ENCODE measurements at places on chromosomes 1 and 21.
A peak's percentile ranks its signal among the peaks of the same experiment; 100 is the strongest.

DNA sequence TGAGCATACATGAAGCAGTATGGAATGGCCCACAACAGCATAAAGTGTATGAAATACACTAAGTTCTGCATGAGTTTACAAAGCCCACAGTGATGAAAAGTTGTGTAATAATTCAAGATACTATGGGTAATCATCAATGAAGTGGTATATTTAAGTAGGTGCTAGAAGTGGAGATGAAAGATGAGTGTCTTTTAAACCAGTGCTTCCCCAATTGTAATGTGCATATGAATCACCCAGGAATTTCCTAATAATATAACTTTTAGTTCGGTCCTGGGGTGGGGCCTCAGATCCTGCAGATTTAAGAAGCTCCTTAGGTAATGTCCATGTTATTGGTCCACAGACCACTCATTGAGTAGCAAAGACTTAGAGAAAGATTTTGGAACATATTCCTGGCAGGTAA, 184.9 kb downstream of the DUSP10 start:
- DNase-seq = no peak

GRCh38 chr1:102186536-102186935, 189.8 kb upstream of the OLFM3 start:
- no peak for DNase-seq

DNA sequence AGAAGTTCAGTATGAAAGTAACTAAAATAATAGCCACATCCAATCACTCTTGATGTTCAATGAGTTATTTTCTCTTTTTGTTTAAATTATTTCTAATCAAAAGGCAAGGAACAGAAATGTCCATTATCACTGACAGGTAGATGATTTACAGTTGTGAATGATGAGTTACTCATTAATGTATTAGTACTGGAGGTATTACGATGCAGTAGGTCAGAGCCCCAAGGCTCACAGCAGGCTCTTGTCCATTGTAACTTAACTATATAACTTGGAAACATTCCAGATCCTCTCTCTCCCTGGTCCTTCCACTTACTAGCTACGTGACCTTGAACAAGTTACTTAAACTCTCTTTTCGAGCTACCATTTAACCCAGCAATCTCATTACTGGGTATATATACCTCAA, 39.5 kb downstream of the CRB1 start:
- no peak for DNase-seq

DNA sequence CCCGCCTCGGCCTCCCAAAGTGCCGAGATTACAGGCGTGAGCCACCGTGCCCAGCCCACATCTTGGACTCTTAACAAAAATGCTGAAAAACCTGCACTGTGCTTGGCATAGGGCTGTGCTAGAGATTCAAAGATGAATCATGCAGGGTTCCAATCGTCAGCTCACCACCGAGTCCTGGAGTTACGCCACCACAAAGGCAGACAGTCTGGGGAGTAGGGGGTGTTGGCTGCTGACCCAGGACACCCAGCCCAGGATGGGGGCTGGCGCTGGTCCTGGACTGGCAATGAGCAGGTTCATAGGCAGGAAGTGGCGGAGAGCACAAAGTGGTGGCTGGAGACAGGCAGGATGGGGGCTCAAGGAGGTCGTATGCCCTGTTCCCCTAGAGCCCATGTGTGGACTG, 16.0 kb downstream of the PSRC1 start:
- no peak for DNase-seq

DNA sequence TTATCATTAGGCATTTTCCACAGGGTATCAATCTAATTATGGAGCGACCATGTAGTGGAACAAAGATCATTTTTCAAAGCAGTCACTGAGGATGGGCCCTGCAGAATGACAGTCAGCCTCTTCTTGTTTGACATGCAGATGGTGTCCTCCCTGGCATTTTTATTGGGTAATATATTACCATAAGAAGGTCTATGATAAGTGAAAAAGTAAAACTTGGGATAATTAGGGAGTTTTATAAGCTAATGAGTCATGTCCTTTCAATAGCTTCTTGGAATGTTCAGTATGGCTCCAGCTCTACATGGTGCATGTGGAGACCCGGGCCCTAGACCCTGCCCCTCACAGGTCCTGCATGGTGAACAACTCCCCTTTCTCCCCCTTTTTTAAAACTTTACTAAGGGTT, 232.2 kb upstream of the COA6 start:
- no peak for DNase-seq

DNA sequence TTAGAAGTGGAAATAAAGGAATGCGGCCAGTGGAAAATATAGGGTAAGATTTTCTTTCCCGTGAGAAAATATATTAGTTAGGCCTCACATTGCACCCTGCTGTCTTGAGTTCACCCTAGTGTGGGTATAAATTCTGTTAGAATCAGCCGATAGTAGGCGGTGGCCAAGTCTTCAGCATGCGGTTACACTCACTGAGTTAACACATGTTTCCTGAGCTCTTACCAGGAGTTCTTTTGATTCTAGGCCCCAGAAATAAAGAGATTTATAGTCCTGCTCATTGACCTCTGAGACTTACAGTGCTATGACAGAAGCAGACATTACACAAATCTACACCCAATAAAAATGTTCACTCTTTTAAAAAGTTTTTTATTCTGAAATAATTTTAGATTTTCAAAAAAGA, 279.3 kb upstream of the LRRC7 start:
- no peak for DNase-seq

GRCh38 chr1:62382658-62382955, 54.2 kb upstream of the USP1 start:
- DNase-seq = no peak

DNA sequence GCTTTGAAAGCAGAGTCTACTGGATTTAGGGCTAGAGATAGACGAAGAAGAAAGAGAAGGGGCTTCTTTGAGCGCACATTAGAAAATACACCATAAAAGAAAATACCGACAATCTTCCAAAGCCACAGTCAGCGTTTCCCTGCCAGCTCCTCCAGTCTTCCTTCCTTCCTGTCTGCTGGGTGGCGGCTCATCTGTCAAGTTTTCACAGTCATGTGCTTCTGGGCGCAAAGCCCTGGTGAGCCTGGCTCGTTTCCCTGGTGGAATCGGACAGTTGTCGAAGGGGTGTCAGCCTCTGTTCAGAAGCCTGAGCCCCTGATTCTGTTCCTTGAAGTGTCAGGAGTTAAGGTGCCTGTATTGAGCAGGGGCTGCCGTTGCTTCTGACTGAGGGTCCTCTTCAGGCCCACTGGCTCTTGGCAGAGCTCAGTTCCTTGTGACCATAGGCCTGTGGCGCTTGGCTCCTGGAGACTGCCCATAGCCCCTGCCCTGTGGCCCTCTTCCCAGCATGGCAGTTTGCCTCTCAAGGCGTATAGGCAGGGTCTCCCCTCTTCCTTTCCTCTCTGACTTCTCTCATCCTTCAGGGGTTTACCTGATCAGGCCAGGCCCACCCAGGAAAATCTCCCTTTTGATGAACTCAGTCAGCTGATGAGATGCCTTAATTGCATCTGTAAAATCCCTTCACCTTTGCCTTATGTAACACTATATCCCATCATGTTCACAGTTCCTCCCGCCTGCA, 58.6 kb downstream of the ADARB1 start:
- no peak for DNase-seq

- no peak for DNase-seq
These were observed 4.7 kb upstream of the SYNJ1 start for GRCh38 chr21:32732544-32732943.

DNA sequence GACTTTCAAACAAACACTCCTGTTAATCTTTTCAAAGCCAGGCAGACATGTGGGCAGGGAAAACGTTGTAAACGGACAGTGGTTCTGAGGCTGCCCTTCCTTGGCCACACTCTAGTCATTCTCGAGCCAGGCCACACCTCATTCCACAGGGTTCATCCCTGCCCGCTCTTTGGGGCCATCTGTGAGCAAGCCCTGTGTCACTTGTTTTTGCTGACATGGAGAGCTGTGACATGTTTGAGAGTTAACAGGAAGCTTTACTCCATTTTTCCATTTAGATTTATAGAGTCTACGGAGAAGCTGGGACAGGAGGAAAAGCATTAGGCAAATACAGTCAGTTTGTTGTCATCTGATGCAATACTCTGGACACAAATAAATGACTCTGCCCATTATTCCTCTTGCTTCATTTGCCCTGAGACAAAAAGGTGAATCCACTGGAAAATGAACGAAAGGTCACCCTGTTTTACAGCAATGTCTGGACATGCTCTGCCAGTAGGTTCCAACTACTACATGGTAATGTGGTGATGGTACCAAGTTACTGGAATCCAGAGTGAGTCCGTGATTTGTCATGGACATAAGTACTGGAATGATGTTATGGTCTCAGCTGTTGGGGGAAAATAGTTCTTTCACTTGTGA, 126.9 kb downstream of the CLIC6 start:
- peak; percentile 63 for DNase-seq

DNA sequence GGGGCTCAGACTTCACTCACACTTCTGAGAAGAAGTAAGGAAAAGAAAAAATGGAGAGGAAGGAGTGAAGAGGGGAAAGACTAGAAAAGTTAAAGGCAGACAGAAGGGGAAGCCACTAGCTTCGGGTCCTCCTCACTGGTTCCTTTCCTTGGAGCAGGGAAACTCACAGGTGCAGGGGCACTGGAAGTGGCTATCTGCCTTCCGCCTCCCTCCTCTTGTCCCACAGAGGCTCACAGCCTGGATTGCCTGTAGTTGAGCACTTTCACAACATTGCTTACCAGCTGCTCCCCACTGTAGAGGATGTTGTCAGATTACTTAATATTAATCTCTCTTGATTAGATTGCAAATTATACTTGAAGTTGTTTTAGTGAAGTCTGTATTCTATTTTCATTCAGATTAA, 21.6 kb upstream of the ABCA4 start:
- no peak for DNase-seq

- no peak for DNase-seq
These were observed 94.2 kb downstream of the ARHGEF10L start for GRCh38 chr1:17633654-17634053.

- no peak for DNase-seq
These were observed 3.1 kb downstream of the USP48 start for GRCh38 chr1:21779613-21780521.

DNA sequence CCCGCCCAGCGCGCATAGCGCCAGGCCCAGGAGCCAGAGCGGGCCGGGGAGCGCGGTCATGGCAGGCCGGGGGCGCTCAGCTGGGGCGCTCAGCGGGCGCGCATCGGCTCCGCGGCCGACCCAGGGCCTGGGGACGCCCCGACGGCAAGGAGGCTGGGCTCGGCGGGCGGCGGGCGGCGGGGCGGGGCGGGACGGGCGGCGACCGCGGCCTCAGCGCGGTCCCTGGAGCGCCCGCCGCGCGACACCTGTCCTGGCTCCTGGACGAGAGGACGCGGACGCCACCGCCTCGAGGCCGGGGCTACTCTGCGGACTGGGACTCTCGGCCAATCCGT, 273 bp downstream of the BMP8B start:
- DNase-seq = no peak

GRCh38 chr1:36408479-36408878, 10.8 kb upstream of the LSM10 start:
- DNase-seq = no peak

DNA sequence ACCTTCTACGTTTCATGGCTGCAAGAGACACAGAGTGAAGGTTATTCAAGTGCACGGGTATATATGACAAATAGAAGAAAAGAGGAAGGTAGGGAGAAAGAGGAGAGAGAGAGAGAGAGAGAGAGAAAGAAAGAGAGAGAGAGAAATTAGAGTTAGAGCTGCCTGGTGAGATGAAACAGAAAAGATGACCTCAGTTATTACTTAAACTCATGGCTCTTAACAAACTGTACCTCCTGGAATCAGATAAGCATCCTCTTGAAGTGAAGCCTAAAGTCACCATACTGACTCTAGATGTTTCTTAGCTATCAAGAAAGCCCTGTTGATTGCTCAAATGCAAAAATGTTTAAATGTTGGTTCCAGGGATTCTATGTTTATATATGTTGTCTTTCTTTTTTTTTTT, 597.7 kb upstream of the ZP4 start:
- no peak for DNase-seq

DNA sequence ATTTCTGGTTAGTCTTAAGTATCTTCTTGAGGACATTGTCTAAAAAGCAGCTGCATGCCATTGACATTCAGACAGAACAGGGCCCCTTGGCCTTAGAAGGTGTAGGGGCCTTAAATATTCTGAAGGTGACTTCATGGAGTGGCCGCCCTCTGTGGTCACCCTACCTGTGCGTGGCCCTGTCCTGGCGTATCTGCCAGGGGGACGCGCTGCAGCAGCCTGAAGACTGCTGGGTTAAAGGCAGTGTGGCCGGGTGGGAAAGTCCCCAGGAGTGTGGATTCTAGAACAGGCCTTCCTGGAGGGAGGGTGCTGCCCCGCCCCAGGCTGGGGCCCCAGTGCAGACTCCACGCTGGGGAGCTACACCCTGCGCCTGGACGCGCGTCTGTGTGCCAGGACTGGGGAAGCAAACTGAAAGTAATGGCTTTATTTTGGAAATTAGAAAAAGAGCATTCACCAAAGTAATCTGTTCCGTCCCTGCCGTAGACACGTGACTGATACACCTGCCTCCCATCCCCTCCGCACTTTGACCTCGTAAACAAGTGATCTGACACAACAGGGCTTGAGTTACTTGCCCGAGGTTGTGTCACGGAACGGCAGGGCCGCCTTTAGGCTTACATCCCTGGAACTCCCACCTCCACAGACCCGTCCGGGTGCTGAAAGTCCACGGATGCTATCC, 1.8 kb downstream of the AGPAT3 start:
- peak; percentile 92 for DNase-seq

DNA sequence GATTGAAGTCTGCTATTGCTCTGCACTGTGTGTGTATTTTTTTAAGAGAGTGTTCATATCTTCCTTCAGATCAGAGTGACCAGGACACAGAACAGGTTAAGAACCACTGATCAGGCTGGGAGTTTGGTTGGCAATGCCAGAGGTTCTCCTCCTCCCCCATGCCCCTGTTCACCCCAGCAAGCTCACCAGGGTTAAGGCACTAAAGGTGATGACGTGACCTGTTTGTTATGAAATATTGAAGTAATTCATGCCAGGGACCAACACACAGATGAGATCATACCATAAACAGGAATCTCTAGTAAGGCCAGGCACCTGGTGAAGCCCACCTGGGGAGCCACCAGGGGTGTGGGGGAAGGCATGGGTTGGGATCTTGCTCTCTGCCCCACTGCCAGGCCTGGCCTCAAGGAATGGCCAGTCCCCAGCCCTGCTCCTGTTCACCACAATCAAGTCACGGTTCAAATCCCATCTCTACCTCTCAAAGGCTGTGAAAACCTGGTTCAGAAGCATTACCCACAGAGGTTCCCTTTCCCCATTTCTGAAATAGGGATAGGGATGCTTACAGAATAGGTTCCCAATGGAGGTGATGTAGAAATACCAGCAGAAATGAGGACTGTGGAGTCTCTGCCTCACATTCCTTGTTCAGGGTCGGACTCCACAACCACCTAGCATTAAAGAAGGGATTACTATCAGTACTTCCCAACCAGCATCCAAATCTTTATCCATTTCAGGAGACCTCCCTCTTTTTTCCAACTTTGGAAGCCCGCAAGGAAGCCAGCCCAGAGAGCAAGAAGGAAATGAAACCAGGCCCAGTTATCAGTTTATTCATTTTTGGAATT, 2.4 kb downstream of the ID3 start:
- DNase-seq = peak; percentile 70
